ENCODE measurements at places on chromosomes 5 and 9.

GRCh38 chr9:134370213-134370492, 43.9 kb downstream of the RXRA start:
- DNase-seq: no peak

GRCh38 chr9:123044586-123044985, 11.1 kb downstream of the GPR21 start:
- DNase-seq: no peak

- no peak for DNase-seq
Observed at GRCh38 chr5:82011761-82012160, 39.9 kb downstream of the ATG10 start.

GRCh38 chr9:21777701-21778100, 24.7 kb upstream of the MTAP start:
- DNase-seq: no peak

DNA sequence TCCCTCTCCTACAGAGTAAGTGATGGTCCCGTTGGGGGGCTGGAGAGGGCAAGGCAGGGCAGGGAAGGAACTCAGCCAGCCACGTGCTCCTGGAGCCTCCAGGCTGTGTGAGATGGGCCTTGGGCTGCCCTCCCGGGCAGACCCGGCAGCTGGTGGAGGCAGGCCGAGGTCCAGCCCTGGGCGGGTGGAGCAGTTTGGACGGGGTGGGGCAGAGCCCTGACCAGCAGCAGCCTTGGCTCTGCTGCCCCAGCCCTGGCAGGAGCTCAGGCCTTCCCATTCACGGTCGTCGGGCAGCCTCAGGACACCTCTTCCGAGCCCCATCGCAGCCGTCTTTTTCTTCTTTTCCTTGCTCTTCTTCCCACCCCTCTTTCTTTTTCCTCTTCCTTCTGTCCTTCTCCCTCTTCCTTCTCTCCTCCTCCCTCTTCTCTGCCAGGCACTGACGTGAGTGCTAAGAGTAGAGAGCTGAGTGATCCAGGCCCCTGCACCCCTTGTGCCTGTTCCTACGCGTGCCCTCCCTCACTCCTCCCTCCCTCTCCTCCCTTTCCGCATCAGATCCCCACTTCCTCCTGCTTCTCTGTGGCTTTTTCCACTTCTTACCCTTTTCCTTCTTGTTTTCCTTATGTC, 42.8 kb downstream of the AMBP start:
- no peak for DNase-seq

DNA sequence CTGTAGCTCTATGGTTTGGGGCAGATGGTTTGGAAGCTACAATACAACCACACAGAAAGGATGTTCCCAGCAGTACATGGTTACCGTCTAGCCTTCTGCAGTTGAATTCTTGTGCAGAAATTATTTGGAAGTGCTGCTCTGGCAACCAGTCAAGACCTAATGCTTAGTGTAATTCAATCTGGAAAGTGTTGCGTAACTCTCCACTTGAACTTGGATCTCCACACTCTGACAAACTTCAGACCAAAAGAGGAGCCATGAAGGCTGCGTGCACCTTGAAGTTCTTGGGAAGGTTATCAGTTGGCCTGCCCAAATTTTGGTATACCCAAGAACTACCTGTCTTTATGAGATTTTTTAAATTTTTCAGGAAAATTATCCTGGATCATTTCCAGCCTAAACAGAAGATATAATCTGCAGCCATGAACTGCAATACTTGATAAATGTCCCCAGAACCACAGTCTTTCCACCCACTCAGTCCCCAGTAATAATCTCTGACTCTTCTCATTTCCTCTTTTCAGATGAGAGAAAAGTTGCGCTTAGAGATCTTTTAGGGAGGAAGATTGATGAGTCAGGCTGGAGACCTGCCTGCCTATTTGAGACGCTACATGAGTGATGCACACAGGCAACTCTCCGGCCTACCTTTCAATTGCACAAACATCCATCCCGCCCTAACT, 159.9 kb downstream of the FANCC start:
- no peak for DNase-seq

Measured in H54 (cell line).